ENCODE measurements at places on chromosomes 16 and 17.
A peak's percentile ranks its signal among the peaks of the same experiment; 100 is the strongest.

DNA sequence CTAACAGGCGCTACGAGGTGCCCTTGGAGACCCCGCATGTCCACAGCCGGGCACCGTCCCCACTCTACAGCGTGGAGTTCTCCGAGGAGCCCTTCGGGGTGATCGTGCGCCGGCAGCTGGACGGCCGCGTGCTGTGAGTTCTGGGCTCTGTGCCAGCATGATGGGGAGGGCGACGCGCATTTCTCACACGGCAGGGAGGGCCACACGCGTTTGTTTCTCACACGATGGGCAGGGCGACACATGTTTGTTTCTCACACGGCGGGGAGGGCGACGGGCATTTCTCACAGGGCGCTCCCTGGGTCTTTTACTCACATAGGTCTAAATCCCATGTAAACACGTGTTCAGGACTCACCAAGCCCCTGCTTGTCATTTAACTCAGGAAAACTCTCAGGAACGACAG lies 4.4 kb downstream of the GAA start:
- DNase-seq, result no peak

- DNase-seq, result no peak
Observed at GRCh38 chr17:73641826-73642600, 2.2 kb downstream of the SDK2 start.

DNA sequence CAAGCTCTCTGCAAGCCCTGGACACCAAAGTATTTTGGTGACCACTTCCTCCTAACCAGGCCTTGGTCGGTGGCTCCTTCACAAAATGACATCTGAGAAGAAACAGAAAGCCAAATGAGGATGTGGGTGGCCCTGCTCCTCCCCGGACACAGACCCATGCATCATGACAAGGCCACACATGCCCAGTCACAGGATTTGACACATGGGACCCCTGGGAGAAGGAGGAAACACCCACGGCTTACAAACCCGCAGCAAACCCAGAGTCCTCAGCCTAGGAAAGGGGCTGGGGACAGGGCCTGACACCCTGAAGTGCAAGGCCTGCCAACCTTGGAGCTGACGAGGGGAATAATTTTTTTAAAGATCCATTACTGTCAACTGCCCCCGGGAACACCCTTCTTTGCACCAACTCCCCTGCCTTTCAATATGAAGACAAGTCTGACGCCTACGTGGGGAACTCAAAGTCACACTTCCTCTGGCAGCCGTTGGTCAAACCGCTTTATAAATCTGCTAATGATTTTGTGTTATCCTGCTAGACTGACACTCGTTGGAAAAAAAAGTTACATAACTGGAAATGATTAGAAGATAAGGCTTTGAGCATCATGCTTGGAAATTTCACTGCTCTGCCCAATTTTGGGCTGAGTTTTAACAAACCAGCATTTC lies 41.3 kb downstream of the GAS7 start:
- DNase-seq, result peak; percentile 88

- DNase-seq, result no peak
Observed at GRCh38 chr17:5500589-5501391, 14.4 kb downstream of the MIS12 start.

GRCh38 chr16:81863630-81864352 lies 84.7 kb downstream of the PLCG2 start:
- DNase-seq, result no peak

DNA sequence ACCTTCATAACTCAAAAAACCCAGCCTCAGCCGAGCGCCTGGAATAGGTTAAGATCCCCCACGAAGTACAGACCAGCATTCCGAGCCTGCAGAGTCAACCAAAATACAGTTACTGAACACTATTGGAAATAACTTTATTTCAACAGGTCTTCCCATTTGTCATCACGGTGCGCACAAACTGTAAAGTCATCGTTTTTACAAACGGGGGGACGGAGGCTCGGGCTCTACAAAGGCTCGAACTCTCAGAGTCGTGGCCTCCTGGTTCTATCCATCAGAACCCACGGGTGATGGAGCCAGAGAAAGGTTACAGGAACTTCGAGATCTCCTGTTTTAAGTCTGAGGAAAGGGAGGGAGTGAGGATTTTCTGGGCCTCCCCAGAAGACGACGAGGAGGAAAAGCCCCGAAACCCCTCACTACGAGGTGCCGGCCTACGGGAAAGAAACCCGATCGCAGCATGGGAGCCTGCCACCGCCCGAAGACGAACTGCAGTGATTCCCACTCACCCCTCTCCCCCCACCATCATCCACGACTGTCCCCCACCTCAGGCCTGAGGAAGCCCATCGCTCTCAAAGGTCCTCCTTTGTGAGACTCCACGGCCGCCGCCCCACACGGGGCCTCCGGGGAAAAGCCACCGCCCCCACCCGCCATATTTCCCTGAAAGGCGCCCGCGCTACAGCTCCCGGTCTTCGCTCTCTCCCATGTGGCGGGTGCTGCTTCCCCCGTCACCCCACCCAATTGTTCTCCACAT lies 917 bp downstream of the YWHAE start:
- DNase-seq, result peak; percentile 52

GRCh38 chr17:78252111-78252634 lies 20.7 kb downstream of the TMEM235 start:
- no peak for DNase-seq

DNA sequence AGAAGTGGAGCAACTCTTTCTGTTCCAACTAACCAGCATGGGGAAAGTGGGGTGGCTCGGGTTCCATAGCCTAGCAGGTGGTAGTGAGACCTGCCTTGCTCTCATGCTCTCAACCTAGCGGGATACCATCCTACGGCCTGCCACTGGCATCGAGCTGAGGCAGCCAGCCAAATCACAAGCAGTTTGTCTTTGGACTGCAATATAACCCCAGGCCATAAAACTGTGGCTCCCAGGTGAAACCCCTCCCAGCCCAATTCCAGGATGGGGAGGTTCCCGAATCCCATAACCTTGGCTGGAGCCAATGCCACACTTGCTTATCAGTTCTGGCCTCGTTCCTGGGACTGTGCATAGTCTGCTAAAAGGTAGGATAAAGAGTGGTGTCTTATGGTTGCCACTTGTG lies 155.8 kb upstream of the NETO2 start:
- DNase-seq, result no peak

GRCh38 chr16:84650062-84650991 lies 2.0 kb downstream of the KLHL36 start:
- no peak for DNase-seq

- DNase-seq, result no peak
Observed at GRCh38 chr17:61732169-61732568, 131.2 kb downstream of the BRIP1 start.
